Gastrocnemius medialis (tissue), 4 donors: ENCODE measurements at places on chromosomes 7 and 10.

- no peak for DNase-seq
These were observed 13.1 kb downstream of the CNPY1 start for GRCh38 chr7:155533120-155533826.

DNA sequence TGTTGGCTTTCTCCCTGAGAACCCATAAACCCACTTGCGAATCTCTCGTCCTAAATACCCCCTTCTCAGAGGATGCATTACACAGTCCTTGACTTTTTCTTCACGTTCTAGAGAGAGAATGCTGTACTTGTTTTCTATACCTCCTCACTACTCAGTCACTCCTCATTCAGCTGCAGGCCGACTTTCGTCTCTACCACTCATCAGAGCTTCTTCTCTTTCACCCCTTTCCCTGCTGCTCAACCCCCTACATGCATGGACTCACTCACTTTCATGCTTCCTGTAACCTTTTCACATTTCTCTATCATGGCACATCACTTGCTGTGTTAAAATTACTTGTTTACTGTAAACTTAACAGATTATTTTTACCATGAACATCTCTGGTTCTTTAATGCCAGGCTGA lies 19.8 kb downstream of the MDFIC start:
- no peak for DNase-seq

DNA sequence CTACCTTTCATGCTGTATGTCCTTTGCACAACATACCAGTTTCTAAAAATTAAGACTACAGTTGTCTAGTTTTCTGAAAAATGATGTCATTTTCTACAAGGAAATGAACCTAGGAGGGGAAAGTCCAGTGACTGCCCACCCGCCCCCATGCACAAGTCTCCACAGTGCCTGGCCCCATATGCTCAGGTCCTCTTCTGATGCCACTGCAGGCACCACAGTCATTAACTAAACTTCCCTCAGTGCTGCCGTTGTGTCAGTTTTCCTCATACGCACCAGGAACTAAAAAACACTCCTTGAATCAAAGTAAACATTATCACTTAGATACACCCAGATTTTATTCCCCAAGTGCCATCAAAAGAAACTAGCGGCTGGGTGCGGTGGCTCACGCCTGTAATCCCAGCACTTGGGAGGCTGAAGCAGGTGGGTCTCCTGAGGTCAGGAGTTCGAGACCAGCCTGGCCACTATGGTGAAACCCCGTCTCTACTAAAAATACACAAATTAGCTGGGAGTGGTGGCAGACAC lies 6.9 kb upstream of the TNS3 start:
- DNase-seq, result no peak

GRCh38 chr7:94005753-94006152 lies 1.6 kb upstream of the BET1 start:
- no peak for DNase-seq

GRCh38 chr7:43119371-43120075 lies 7.1 kb downstream of the HECW1 start:
- no peak for DNase-seq

- DNase-seq, result no peak
These were observed 40.6 kb upstream of the WAC start for GRCh38 chr10:28492116-28492920.

GRCh38 chr7:106887421-106887820 lies 22.3 kb downstream of the PIK3CG start:
- no peak for DNase-seq

DNA sequence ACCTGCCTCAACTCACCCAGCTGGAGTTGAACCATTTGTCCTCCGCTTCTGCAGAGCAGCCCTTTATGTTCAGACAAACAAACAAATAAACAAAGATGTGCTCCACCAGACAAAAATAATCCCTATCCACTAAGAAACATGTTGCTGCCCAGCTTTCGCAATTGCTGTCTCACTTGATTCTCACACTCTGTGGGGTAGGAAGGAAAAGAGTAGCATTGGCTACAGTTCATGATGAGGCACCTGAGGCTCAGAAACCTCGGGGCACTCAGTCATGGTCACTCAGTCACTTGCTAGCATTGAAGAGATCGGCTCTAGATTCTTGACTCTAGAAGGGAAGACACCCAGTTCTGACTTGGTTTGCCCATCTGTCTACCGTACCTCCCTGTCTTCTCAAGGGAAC lies 88.0 kb upstream of the ZMIZ1 start:
- DNase-seq, result no peak

- no peak for DNase-seq
These were observed 166.7 kb upstream of the NRP1 start for GRCh38 chr10:33501161-33501560.

DNA sequence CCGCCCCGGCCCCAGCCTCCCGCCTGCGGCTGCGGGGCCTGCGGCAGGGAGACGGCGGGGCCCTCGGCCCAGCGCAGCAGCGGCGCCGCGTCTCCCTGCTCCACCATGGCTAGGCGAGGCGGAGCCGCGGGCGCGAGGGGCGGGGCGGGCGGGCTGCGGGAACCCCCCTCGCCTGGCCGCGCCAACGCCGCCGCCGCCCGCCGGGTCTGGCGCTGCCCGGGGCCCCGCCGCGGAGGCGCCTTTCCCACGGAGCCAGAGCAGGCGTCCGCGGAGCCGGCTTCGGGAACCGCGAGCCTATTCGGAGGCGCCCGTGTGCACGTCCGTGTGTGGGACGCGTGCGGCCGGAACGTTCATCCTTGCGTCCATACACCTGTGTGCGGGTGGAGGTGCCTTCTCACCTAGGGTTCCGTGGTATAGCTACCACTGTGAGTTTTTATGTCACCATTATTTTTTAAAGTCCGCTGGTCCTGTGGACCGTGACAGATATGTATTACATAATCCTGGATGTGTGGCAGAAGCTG lies at the start of gene DENND11:
DENND11 (minus strand) TSS at position 120 of the 521 bp plus-strand sequence; CDS start at position 107, 13 bp downstream.
- DNase-seq, result no peak

DNA sequence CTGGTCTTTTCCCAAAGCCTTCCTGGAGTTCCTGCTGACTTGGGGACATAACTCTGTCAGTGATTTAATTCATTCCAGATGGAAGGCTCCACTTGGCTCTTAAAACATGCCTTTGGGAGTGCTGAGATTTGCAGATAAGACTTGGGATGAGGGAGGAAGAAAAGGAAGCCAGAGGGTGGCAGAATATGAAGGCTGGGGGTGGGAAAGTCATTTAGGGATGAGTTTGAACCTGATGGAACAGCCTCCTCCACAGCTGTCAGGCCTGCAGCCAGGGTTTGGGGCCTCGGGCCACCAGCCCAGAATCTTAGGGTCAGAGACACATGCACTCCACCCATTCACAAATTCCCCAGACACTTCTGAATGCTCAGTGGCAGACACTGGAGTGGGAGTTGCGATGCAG lies 28.4 kb upstream of the EIF5AL1 start:
- DNase-seq, result peak; percentile 71

- DNase-seq, result no peak
These were observed 195.3 kb downstream of the PPP1R9A start for GRCh38 chr7:95102662-95103061.

GRCh38 chr7:151025924-151026671 lies 1.8 kb upstream of the ATG9B start:
- no peak for DNase-seq

GRCh38 chr10:88347597-88348304 lies 235.4 kb downstream of the RNLS start:
- DNase-seq, result no peak

- no peak for DNase-seq
These were observed 64.8 kb downstream of the TNS3 start for GRCh38 chr7:47516985-47517600.

GRCh38 chr7:139915864-139916716 lies 87.0 kb downstream of the TBXAS1 start:
- peak; percentile 57 for DNase-seq

- DNase-seq, result no peak
These were observed 65.7 kb downstream of the AOAH start for GRCh38 chr7:36658335-36659171.

DNA sequence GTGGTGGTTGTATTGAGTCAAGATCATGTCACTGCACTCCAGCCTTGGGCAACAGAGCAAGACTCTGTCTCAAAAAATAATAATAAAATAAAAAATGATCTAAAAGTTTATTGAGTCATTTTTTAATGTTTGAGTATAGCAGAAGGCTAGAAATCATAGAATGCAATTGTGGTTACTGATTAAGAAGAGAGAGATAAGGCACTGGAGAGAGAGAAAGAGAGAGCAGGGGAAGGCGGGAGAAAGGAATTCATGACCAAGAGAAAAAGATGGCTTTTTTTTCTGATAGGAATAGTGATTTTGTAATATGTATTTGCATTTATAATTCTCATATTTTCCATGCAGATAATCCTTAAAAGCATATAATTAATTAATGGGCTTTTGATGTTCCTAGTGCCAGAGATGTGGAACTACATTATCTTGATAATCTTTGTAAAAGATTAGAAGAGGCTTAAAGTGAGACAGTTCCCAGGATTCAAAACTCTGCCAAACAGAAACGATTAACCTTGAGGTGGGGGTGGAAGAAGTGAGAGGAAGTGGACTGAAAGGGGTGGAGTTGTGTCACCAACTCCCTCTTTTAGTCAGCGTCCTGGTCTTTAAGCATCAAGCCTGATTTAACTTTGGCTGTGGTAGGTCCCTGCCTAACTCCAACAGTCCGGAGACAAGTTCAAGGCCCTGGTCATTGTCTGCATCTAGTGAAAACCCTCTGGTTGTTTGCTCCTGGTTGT lies 76.2 kb downstream of the CHN2 start:
- DNase-seq, result no peak

DNA sequence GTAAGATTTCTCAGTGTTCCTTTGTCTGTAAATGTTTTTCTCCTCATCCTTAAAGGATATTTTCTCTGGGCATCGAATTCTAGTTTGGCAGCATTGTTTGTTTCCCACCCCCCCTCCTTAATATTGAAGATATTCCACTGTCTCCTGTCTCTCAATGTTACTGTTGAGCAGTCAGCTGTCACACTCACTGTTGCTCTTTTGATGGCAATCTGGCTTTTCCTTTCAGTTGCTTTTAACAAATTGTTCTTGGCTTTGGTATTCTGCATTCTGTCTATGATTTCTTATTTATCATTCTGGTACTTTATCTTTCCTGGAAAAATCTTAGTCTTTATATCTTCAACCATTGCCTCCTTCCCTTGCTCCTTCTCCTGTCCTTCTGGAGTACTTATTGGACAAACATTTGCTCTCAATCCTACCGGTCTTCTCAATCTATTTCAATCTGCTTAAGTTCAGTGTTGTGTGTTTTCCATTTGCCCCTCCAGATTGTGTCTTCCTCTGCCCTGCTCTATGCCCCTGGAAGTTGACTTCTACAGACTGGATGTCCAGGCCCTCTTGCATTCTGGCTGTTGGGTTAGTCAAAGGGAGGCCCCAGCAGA lies 9.3 kb upstream of the GTPBP4 start:
- DNase-seq, result no peak

- peak; percentile 61 for DNase-seq
These were observed 4.2 kb upstream of the CCNY start for GRCh38 chr10:35331894-35332640.

GRCh38 chr10:91681361-91682276 lies 48.7 kb upstream of the PPP1R3C start:
- no peak for DNase-seq

- no peak for DNase-seq
These were observed 79.7 kb downstream of the PON1 start for GRCh38 chr7:95244616-95245015.

DNA sequence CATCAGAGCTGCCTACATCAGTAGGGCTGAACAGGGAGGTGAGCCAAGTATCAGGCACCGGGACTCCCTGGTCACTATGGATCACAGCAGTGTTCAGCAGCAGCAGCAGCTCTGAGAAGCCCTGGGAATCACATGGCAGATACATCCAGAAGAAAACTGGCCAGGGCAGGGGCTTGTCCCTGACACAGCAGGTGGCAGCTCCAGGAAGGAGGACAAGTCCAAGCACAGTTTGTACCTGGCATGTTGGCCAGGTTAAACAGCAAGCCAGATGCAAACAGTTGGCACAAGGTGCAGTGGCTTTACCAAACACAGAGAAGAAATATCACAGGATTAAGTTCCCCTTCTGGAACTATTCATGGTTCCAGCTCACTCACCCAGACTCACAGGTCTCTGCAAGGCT lies 139.4 kb downstream of the KCNMA1 start:
- peak; percentile 96 for DNase-seq

DNA sequence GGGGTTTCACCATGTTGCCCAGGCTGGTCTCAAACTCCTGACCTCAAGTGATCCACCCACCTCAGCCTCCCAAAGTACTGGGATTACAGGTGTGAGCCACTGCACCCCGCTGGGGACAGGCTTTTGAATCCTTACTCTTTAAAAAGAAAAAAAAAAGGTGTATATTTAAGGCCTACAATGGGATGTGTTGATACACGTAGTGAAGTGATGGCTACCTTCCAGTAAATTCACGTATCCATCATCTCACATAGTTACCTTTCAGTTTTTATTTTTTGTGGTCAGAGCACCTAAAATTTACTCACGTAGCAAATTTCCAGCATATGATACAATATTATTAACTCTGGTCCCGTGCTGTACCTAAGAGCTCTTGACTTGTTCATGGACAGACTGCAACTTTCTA lies 119.5 kb upstream of the INSYN2A start:
- DNase-seq, result no peak

- DNase-seq, result no peak
These were observed 86.5 kb upstream of the CELF2 start for GRCh38 chr10:10930979-10931743.

DNA sequence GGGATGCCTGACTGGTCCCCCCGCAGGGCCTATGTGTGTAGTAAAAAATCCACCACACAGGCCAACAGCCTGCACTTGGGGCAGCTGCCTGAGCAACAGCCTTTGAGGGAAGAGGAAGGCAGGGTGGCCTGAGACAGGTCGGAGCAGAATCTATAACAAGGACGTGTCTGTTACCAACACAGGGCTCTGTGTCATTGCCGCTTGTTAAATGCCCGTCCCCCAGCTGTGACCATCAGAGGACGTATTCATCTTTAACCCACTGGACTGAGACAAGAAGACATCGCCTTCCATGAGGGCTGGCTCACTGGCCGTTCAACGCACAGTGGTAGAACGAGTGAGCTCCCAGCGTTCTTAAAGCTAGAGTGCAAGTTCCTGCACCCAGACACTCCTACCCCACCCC lies 7.8 kb downstream of the PDIA4 start:
- no peak for DNase-seq

DNA sequence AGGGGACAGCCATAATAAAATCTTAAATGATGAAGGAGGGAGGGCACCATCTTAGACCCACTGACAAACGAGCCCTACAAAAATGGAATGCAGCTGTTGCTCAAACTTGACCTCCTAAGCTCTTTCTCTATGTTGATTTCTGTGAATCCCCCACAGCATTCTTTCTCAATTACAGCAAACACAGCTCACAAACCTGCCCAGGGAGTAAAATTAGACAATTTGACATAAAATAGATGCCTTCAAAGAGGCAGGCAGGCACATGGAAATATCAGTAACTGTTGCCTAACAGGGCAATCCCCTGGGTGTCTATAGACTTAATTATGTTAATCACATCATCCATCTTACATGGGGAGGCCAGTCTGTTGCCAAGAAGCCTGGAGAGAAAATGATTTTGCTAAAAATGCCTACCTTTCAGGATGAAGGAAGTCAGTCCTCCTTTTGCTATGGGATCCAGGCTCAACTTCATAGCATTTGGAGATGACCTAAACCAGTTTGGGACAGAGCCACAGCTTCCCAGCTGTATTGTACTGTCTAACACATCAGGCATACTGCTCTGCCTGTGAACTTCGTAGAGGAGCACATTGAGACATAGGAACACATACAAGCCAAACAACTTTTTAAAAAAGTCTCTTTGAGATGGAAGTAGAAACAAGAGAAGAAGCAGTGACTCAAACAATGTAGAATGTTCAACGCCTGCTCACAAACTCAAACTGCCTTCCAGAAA lies 1177.4 kb downstream of the SORCS1 start:
- DNase-seq, result no peak
